ENCODE measurements at places on chromosomes 3 and 15.

GRCh38 chr3:183987000-183987600 is 30.6 kb downstream of the ABCC5 start:
- DNase-seq, result peak; percentile 93

- no peak for DNase-seq
Measured at GRCh38 chr15:78364233-78364632, 24.1 kb downstream of the CRABP1 start.

- DNase-seq, result no peak
Measured at GRCh38 chr3:178088963-178089362, 447.3 kb upstream of the KCNMB2 start.

- DNase-seq, result no peak
Measured at GRCh38 chr15:61796056-61796455, 264.2 kb downstream of the VPS13C start.

DNA sequence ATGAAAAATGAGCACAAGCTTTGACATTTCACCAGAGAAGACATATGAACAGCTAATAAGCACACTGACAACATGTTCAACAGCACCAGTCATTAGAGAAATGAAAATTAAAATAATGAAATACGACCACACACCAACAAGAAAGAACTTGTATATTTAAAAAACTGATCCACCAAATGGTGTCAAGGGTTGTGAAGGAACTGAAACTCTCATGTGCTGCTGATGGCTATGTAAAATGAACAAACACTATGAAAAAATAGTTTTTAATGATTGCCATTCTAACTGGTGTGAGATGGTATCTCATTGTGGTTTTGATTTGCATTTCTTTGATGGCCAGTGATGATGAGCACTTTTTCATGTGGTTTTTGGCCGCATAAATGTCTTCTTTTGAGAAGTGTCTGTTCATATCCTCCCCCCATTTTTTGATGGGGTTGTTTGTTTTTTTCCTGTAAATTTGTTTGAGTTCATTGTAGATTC is 193.8 kb downstream of the SCAPER start:
- no peak for DNase-seq

DNA sequence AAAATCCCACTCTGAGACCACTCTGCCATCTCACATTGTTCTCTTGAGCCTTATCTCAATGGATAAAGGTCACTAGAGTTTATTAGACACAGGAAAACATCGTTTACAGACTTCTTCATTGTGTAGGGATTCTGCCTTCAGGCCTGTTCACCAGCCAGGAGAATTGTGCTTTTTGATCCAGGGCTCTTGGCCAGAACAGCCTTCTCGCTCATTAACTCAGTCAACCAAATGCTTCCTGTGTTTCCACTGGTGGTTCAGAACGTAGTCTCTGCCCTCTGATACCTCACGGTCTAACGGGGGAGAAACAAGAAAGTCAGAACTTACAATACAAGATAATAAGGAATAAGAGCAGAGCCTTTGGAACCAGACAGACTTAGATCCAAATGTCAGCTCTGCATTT is 54.2 kb upstream of the TSEN2 start:
- no peak for DNase-seq

DNA sequence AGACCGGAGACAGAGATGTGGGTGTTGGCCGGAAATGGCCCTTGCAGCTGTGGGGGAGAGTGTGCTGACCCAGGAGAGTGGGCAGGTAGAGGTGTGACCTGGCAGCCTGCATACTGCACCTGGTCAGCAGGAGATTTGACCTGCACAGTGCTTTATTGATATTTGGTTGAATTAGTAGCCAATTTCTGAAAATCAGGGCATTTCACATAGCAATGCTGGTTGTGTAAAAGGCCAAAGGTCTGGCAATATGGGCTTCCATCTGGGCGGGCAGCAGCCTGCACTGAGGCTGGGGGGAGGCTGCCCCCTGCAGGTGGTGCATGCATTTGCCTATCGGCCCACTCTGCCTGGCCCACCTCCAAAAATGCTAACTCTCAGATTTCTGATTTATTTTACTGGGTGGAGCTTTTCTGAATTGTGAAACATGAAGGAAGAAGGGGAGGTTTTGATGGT is 9.4 kb upstream of the MGLL start:
- peak; percentile 57 for DNase-seq

DNA sequence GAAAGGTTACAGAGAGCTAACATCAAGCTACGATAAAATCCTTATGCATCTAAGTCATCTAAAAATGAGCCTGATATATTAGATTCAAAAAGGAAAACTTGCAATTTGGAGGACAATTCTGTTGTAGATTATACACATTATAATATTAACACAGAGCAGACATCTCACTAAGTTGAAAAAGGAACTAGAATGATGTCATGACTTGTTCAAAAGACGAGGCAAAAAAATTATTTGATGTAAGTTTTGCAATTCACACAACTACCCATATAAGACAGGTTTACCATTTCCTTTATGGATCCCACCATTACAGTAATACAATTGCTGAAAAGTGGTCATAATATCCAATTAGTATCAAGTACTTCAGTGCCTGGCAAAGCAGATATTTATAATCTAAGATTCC is 15.9 kb downstream of the SATB1 start:
- no peak for DNase-seq

DNA sequence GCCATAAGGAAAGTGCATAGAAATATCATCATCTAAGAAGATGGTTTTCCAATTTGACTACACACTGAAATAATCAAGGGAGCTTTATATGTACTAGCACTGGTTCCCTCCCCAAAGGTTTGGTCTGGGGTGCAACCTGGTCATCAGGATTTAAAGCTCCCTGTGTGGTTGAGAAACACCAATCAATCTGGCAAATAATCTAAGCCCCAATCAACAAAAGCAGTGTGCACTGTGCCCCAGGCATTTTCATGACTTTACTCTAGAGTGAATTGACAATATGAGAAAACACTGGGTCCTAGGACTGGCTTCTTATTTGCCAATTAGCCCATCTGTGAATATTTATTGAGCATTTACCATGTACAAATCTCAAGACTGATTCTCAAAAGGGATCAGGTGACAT is 255.1 kb downstream of the MEIS2 start:
- no peak for DNase-seq

DNA sequence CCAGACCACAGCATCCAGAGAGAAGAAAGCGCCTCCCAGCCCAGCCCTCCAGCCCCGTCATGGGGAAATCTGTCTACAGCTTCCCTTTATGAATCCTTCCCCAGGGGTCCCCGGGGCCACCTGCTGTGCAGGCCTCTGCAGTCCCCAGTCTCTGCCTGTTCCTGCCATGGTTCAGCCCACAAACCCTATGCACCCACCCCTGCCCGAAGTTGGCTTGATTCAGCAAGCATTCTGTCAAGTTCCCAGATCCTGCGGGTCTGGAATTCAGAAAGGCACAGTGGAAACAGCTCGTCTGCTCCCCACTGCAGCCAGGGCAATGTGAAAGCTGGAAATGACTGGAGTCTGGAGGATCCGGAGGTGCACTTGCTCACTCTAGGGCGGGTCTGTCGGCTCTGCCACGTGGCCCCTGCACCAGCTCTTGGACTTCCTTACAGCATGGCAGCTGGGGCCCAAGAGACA is 2.9 kb upstream of the OCA2 start:
- no peak for DNase-seq

GRCh38 chr3:44976002-44976815 is at the start of the genes EXOSC7 and ZDHHC3:
Gene EXOSC7, plus strand, starts transcription at chr3:44976244. Its CDS starts 34 bp downstream, at chr3:44976278.
Gene ZDHHC3, minus strand, starts transcription at chr3:44976174. Its CDS starts 16,738 bp downstream, at chr3:44959436.
- peak; percentile 86 for DNase-seq

GRCh38 chr15:52349052-52349700 is 53.6 kb upstream of the MYO5C start:
- DNase-seq, result no peak

DNA sequence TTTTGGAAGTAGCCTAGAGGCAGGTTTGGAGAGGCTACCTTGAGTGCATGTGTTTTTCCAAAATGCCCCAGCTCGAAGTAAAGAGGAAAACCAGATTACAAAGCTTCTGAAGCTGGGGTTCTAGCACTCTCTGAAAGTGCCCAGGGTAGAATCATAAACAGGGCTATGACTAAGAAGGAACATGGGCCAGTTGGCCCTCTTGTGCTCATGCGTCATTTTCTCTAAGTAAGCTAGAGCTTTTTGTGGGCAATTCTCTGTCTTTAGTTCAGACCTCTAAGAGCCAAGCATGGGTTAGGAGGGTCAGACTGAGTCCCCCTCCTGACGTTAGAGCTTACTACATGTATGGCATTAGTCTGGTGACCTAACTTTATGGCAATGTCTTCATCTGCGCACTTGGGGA is 129.5 kb upstream of the UMPS start:
- no peak for DNase-seq

- DNase-seq, result no peak
Measured at GRCh38 chr15:75677465-75678323, 30.0 kb downstream of the SNX33 start.

- no peak for DNase-seq
Measured at GRCh38 chr15:92788196-92788595, 111.9 kb upstream of the CHD2 start.

- DNase-seq, result no peak
Measured at GRCh38 chr15:25060472-25060803, 105.7 kb downstream of the SNRPN start.

GRCh38 chr3:133329626-133330025 is 70.2 kb upstream of the BFSP2 start:
- no peak for DNase-seq

GRCh38 chr3:11367143-11367693 is 95.0 kb downstream of the ATG7 start:
- DNase-seq, result no peak
